ENCODE measurements at places on chromosomes 16 and 17.

DNA sequence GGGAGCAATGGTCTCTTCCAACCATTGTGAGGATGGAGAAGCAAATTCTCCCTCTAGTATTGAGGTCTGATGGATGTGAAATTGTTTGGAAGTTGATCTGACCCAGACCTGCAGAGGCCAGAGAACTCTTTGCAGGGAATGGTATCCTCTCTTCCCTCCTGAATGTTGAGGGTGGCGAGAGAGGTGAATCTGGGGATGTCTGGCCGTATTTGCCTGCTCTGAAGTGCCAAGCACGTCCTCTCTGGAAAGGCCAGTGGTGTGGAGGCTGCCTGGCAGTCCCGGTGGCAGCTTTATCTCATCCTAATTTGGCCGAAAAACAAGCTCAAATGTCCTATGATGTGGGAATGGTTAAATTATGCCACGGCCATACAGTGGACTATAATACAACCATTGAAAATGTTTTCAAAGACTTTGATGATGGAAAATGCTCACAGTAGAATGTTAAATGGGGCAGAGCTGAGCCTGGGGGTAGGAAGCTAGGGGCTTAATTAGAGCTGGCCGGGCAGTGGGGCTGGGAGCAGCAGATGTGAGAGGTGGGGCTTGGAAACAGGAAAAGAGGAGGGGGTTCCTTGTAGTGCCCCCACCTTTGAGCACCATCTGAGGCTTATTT lies 30.8 kb downstream of the WSCD1 start:
- DNase-seq: no peak

GRCh38 chr17:44899074-44899782 lies at the start of gene EFTUD2:
Gene EFTUD2, minus strand, starts transcription at chr17:44899445. Its CDS starts 4,924 bp downstream, at chr17:44894521.
- no peak for DNase-seq

DNA sequence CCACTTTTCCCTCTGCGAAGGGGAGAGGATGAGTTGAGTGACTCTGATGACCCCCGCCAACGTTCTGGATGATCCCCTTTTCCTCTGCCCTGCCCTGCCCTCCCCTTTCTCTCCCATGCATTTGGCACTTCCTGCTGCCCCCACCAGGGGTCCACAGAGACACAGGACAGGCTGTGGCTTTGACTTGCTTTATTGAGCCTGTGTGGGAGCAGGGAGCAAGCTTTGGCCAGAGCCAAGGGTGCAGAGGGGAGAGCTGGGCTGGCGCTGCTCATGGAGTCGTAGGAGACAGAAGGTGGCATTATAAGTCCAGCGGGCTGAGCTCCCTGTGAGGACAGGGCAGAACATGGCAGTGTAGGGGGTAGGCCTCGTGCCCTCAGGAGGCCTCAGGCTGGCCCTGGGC lies 1.6 kb downstream of the PPY start:
- no peak for DNase-seq

DNA sequence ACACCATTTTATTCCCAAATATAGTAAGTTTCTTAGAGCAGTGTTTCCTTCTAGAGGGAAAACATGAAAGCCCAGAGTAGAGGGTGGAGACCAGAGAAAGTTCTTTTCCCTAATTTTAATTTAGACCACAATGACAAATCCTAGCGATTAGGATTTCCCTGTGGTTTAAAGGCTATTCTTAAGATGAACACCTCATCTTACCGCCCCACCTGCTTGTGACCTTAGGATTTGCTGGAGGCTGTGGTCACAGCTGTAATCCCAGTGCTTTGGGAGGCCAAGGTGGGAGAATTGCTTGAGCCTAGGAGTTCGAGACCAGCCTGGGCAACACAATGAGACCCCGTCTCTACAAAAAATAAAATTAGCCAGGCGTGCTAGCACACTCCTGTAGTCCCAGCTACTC lies 51.1 kb downstream of the GPRC5B start:
- no peak for DNase-seq

DNA sequence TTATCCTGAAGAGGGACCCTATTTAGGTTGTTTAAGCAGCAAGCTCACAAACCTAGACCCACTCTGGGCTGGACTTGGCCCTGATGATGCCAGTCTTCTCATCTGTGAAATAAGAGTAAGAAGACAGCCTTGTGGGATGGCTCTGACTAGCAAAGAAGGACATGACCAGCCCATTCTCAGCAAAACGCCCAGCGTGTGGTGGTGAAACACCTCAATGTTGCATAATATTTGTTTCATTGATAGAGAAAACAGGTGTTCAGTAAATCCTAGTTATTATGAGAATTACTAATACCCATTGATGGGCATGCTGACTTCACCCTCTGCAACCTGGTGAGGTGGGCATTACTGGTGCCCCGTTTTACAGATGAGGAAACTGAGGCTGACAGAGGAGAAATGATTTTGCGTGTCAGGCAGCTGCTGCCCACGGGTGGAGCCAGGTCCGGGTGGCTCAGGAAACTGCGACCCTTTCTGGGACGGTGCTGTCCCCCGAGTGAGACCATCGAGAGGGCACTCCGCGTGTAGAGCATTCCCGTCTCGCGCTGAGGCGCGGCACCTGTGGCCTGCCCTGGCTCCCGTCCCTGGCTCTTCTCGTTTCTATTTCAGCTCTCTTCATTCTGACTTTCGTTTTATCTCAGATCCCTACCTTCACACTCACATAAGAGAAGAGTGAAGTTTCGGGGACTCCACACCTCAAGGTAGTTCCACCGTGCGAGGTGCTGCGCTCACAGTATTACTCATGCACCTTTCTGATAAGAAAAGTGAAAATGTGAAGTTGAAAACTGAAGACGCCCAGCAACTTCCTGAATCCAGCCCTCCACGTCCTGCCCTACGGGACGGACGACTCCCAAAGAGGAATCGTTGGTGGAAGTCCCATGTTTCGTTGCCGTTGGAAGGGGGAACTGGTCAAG lies 48.5 kb downstream of the IRF8 start:
- no peak for DNase-seq

- DNase-seq: no peak
These were observed 11.4 kb upstream of the APOH start for GRCh38 chr17:66240630-66241029.

DNA sequence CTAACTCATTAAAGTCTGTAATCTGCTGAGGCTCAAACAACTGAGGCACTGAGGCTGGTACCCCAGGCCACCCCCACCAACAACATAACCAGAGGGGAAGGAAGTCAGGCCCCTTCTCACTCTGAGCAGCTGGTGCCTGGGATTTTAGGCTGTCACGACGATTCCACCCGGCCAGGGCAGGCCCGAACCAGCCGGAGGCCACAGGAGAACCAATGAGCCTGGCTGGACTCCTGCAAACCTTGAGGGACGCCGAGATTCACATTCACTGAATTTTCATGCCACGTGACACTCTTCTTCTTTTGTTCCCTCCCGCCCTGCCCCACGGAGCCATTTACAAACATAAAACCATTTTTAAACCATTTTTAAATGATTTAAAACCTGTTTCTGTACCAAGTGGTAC lies 48.1 kb downstream of the RPH3AL start:
- no peak for DNase-seq

DNA sequence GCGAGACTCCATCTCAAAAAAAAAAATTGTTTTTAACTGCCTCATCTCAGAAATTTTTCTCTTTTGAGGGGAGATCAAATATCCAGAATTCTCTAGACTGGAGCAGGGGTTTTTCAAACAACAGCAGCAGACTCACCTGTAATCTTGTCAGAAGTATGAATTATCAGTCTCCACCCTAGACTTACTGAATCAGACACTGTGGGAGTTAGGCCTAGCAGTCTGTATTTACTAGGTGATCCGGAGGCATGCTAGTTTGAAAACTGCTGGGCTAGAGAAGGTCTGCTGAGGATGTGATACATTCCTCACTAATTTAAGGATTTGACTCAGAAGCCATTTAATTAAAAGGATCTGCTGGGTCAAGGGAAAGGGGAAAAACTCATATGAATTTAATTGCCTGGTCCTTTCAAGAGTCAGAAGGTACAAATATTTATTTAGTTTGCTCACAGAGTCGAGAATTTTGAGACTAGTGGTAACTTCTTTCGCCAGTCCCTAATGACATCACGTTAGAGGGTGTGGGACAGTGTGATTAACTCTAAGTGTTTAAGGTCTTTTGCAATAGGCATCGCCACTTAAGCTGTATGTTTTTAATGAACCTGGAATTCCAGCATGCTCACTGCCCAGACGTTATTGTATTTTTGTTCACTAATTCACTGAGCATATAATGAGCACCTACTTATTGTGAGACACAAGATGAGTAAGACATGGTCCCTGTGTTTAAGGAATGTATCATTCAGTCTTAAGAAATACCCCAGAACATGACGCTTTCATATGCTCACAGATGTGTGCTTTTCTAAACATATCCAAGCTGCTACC lies 14.2 kb downstream of the ATP6V0A1 start:
- DNase-seq: no peak

GRCh38 chr17:57823469-57824401 lies 26.1 kb downstream of the MRPS23 start:
- no peak for DNase-seq

GRCh38 chr17:4557626-4558346 lies 2.6 kb downstream of the GGT6 start:
- DNase-seq: no peak

GRCh38 chr17:80836971-80837481 lies 154.6 kb upstream of the CHMP6 start:
- DNase-seq: no peak

- DNase-seq: no peak
These were observed 54.5 kb downstream of the GTF3C1 start for GRCh38 chr16:27495191-27495590.

DNA sequence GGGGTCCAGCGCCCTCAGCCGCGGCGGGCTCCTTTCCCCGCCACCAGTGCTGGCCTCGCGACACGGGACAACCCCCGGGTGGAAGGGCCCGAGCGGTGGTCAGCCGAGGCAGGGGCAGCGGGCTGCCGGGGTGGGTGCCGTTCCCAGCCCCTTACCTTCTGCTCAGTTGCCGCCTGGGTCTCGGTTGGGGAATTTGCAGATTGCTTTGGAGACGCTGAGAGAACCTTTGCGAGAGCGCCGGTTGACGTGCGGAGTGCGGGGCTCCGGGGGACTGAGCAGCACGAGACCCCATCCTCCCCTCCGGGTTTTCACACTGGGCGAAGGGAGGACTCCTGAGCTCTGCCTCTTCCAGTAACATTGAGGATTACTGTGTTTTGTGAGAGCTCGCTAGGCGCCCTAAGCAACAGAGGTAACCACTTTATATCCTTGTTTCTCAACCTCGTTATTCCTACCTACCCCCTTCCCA lies 381 bp downstream of the CTNS start:
- no peak for DNase-seq

DNA sequence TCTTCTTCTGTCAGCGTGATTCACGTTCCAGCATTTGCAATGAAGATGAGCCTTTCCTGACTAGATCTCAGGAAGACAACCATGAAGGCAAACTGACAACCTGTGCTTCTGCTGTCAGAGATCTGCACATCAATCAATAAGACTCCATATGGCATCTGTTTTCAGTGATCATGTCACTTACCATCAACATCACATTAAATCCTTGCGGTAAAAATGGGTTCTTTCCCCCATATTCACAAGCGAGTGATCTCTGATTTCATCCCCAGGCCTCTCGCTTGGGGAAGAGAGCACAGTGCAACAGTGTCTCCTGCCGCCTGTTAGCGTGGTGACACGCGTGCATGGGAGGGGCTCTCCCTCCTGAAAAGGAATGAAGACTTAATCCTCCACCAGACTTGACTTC lies 11.1 kb downstream of the NACA2 start:
- DNase-seq: no peak

- no peak for DNase-seq
These were observed 1.6 kb downstream of the SENP3 start for GRCh38 chr17:7563115-7563869.

DNA sequence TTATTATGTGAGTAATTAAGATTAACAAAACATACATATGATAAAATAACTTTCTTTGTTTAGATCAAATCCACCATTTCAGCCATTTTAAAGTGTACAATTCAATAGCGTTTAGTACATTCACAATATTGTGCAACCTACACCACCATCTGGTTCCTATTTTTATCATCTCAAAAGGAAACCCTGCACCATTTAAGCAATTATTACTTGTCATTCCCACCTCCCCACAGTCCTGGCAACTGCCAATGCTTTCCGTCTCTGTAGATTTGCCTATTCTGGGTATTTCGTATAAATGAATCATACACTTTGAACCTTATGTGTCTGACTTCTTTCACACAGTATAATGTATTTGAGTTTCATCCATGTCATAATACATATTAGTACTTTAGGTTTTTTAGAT lies 162.5 kb upstream of the CNTNAP4 start:
- DNase-seq: no peak

- no peak for DNase-seq
These were observed 78.2 kb upstream of the RNU2-1 start for GRCh38 chr17:43312011-43312410.

DNA sequence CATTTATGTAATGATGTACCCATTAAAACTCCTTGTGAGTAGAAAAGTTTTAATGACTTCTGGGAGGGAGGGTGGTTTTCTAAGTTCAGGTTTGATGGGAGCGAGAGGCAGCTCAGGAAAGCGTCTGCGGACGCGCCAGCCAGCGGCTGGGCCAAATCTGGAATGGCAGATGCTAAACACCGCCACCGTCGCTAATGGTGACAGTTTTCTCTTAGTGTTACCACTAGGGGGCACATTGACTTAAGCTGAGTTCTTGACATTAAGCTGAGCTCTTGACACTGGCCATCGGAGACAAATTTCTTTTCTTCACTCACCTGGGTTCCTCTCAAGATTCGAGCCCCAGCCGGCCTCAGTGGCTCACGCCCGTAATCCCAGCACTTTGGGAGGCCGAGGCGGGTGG lies 6.7 kb downstream of the TRPV1 start:
- DNase-seq: no peak

- no peak for DNase-seq
These were observed 26.7 kb upstream of the ITGB4 start for GRCh38 chr17:75694536-75694935.

DNA sequence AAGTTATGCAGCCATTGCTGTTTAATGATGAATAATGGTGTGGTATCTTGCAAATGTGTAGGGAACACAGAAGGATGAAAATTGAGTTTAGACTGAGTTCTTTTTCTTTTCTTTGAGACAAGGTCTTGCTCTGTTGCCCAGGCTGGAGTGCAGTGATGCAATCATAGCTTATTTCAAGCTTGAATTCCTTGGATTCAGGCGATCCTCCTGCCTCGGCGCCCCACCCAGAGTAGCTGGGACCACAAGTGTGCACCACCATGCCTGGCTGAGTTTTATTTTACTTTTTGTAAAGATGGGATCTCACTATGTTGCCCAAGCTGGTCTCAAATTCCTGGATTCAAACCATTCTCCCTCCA lies 74.6 kb upstream of the TBC1D3K start:
- no peak for DNase-seq
